Ascending aorta (tissue), 2 donors: ENCODE measurements at places on chromosomes 5 and 9. TPM values are rescaled to one million over a fixed set of nuclear protein-coding genes. Genes with fewer than 3 reads are reported as not detected.
A peak's percentile ranks its signal among the peaks of the same experiment; 100 is the strongest.

GRCh38 chr5:132334812-132335211, 34.7 kb upstream of the SLC22A5 start:
- DNase-seq: no peak

- DNase-seq: no peak
Measured at GRCh38 chr5:38291355-38291754, 33.0 kb downstream of the EGFLAM start.

DNA sequence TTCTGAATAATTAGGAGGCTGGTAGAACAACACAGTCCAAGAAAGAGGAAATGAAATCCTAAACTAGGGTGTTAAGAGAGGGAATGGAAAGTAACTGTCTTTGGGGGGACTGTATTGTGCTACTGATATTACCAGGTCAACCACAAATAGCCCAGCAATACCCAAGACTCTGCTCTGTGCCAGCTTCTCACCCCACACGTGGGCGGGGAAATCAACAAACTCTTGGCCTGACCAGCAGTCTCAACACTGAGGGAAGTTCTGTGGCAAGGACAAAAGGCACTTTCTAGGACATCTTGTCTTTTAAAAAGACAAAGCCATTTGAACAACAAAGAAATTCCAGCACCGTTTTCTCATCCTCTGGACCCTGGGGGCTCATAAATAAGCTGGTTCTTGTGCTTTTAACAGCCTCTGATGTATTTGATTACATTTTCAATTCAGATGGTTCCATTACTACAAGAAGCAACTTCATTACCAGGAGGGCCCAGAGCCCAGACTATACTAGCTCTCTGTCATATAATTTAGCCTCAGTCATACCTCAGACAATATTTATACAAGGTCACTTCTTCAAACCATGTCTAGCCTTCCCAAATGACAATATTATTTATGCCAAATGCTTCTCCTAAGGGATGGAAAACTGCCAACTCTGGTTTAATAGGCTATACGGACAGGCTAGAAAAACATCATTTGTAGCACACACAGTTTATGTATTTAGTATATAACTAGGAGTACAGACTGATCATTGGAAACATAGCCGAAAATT, 297.8 kb downstream of the CWC27 start:
- DNase-seq: no peak

GRCh38 chr9:4425319-4426045, 64.8 kb upstream of the SLC1A1 start:
- DNase-seq: no peak

GRCh38 chr9:16203729-16204573, 651.1 kb downstream of the CCDC171 start:
- no peak for DNase-seq

DNA sequence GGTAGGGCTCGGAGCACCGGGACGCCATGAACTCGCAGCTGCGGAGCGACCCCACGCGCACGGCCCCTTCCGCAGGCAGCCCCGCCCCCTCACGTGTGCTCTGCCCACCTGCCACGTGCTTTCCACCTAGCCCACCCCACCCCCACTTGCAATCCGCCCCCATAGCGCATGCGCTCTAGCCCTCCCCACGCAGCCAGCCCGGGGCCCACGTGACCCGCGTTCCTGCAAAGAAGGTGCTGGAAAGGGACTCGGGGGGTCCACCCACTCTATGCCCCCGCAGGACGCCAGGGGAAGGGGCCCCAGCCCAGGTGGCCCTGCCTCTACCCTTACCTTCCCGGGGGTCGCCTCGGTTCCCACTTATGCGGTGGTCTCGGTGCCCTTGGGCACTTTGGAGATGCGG, at the start of gene SOHLH1:
Gene SOHLH1, minus strand, starts transcription at position 42 of the 400 bp plus-strand sequence. Its CDS starts 14 bp downstream, at position 28.
- DNase-seq: no peak

The ANKRD18B gene
- not detected for total RNA-seq

The EIF4EBP3 gene
- 4.0 TPM for total RNA-seq

The SLC6A18 gene
- not detected for total RNA-seq

The CNOT8 gene
- 32.1 TPM for total RNA-seq

DNA sequence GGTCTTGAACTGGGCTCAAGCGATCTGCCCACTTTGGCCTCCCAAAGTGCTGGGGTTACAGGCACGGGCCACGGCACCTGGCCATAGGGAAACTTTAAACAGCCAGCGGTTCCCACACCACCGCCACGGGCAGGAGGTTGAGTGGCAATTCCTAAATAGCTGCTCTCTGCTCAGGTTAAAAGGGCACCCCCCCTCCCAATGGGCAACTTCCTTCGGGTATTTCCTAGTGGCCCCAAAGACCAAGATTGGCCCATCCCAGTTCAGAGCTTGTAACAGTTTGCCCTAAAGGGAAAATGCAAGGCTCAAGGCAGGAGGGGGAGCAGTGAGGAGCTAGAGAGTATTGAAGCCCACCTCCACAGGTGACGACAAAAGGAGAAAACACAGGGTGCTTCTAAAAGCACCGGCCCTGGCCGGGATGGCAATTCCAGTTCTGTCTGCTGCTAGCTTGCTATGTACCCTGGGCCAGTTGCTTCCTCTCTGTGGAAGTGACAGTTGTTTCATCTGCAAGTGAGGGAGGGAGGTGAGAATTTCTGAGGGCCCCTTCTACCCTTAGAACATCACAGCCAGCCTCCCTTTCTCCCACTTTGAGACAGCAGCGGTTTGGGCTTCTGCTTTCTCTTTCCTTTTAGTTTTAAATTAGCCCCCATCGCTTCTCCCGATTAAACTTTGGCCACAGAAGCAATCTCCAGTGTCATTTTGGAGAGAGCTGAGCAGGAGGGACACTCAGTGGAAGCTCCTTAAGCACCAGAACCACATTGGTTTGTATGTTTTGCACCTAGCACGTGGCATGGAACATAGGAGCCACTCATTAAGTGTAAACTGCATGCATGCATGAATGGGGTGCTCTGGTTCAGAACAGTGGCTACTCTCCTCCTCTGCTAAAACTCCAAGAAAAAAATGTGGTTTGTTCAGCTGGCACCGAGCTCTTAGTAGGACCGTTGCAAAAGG, 17.3 kb upstream of the TNIP1 start:
- DNase-seq: no peak

- DNase-seq: no peak
Measured at GRCh38 chr9:126806336-126806735, 1.5 kb downstream of the ZBTB43 start.

- DNase-seq: no peak
Measured at GRCh38 chr5:165906871-165907270, 2384.6 kb upstream of the WWC1 start.

DNA sequence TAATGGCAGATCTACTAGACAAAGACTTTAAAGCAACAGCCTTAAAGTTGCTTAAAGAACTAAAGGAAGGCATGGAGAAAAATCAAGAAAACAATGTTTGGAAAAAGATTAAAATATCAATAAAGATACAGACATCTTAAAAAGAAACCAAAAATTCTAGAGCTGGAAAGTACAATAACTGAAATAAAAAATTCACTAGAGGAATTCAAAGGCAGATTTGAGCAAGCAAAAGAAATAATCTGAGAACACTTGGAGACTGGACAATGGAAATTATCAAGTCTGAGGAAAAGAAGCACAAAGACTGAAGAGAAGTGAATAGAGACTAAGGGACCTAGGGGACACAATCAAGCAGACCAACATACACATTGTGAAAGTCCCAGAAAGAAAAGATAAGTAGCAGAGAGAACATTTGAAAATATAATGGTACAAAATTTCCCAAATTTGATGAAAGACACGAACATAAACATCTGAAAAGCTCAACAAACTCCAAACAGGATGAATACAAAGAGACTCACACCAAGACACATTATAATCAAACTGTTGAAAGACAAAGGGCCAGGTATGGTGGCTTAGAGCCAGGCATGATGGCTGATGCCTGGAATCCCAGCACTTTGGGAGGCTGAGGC, 26.3 kb downstream of the SIL1 start:
- no peak for DNase-seq

DNA sequence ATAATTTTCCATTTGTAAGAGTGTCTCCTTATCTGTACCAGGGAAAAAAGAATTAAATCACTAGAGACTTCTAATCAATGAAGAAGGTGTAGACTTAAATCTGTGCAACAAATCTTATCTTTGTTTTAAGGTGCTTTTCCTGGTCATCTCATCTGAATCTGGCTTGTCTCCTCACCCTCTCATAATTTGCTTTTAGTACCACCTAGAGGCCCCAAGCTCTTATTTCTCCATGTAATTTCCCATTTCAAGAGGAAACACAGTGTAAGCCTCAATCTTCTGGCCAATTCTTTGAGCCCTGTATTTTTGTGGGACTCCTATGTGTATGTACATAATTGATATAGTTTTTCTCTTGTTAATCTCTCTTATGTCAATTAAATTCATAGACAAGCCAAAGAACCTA, 1975.3 kb upstream of the CDH6 start:
- no peak for DNase-seq

- DNase-seq: no peak
Measured at GRCh38 chr5:39191216-39191615, 28.1 kb downstream of the FYB1 start.

- no peak for DNase-seq
Measured at GRCh38 chr5:124180875-124181461, 565.5 kb downstream of the ZNF608 start.

DNA sequence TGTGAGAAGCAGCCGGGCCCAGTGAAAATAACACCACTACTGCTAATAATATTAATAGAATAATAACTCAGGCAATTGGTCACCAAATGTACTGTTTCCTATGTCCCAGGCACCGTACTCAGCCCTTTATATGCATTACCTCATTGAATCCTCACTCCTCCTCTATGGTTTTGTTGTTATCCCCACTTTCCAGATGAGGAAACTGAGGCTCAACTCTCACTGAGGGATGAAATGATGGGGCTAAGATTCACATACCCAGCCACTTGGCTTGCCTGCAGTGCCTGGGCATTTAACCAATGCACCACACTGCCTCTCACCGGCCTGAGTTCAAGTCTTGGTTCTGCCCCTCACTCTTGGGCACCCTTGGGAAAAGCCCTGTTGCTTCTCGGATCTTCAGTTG, 34.1 kb downstream of the WHRN start:
- DNase-seq: peak; percentile 44

DNA sequence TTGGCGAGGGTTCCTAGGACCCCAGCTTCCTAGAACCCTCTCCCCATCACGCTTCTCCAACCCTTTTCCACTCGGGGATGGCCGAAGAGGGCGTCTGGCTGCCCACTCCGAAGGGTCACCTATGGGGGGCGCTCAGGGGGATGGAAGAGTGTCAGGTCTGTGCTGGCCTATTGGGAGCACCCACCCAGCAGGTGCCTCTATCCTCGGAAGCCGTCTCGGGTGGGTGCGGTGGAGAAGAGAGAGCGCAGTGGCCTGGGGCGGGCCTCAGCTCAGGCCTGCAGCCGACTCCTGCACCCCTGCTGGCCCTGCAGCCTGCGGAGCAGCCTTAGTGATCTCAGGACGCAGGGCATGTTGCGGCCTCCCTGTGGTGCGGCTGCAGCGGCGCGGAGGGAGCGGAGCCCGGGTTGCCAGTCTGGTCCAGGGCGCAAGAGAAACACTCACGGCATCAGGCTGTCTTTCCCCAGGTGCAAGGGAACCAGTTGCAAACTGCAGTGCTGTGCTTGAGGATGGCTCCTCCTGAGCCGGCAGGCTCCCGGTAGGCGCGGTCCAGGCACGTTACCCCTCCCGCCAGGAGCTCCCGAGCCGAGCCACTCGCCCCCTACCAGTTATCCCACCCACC, 1.5 kb upstream of the IRX2 start:
- DNase-seq: no peak

DNA sequence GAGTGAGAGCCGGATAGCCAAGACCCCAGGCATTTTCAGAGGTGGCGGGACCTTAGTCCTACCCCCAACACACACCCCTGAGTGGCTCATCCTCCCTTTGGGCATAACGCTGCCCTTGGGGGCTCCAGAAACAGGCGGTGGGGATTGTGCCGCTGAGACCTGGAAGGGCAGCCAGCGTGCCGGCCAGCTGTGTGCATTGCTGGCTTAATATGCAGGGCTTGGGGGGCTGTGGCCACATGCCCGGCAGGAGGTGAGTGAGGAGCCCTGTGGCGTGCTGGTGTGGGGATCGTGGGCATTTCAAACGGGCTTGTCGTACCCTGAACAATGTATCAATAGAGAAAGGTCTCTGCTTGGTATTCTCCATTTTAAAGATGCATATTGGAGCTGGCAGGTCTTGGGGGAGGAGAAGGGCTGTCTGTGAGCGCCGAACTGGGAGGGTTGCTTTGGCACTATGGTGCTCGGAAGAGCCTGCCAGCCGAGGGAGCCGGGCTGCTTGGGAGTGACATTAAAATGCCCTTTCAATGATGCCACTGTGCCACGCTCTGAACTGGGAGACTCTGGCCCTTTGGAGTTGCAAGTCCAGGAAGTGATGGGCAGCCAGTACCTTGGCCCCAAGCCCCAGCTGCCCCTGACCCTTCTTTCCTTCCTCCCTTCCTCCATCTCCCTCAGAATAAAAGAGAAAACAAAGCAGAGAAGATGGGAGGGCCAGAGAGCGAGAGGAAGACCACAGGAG, 11.2 kb upstream of the OLFM1 start:
- DNase-seq: peak; percentile 40

The ENHO gene
- not detected for total RNA-seq
